Activated T-cell treated with anti-CD3 and anti-CD28 coated beads, Interleukin-2, amount 50 U/mL, for 4 hours (primary cell): ENCODE measurements at places on chromosomes 13 and 19.
A peak's percentile ranks its signal among the peaks of the same experiment; 100 is the strongest.

GRCh38 chr13:110405597-110406450, 98.7 kb downstream of the COL4A2 start:
- no peak for DNase-seq

GRCh38 chr19:23788411-23788810, 29.7 kb upstream of the ZNF681 start:
- DNase-seq, result no peak

GRCh38 chr19:45443462-45444317, 20.0 kb upstream of the ERCC1 start:
- no peak for DNase-seq

GRCh38 chr19:55678121-55678671, 3.2 kb downstream of the EPN1 start:
- DNase-seq, result no peak

- DNase-seq, result no peak
Measured at GRCh38 chr13:104975272-104975671, 1560.2 kb downstream of the EFNB2 start.

DNA sequence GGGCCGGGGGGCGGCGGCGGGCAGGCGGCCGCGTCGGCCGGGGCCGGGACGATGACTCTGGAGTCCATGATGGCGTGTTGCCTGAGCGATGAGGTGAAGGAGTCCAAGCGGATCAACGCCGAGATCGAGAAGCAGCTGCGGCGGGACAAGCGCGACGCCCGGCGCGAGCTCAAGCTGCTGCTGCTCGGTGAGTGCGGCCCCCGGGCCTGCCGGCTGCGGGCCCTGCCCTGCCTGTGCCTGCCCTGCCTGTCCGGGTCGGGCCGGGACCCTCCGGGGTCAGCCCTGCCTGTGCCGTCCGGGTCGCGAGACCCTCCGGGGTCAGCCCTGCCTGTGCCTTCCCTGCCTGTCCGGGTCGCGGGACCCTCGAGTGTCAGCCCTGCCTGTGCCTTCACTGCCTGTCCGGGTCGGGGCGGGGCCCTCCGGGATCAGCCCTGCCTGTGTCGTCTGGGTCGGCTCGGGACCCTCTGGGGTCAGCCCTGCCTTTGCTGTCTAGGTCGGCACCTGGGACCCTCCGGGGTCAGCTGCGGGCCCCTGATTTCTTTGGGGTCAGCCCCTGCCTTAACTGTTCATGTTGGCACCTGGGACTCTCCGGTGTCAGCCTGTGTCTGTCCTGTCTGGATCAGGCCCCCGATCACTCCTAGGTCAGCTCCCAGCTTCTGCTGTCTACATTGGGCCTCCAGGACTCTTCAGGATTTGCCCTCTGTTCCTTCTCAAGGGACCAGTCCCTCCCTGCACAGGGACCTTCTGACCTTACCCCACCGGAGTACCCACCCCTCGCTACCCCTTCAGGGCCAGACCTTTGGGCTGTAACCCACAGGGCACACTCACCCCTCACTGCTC, 659 bp downstream of the GNA11 start:
- peak; percentile 28 for DNase-seq

GRCh38 chr19:6685962-6686627, 16.1 kb upstream of the TNFSF14 start:
- no peak for DNase-seq

DNA sequence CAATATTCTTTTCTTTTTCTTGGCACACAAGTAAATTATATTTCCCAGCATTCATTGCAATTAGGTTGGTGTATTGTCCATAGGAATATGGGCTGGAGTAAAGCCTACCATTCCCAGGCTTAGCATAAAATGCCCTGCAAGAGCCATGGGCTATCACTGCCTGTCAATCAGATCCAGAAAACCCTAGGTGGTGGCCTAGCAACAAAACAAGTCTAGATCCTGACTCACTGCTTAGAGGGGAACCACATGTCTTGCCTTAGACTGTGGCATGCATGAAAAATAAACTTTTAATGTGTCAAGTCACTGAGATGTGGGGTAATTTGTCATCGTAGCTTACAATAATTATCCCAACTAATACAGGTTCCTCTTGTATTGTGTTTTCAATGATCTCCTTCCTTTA, 16.2 kb downstream of the SOX21 start:
- DNase-seq, result no peak

DNA sequence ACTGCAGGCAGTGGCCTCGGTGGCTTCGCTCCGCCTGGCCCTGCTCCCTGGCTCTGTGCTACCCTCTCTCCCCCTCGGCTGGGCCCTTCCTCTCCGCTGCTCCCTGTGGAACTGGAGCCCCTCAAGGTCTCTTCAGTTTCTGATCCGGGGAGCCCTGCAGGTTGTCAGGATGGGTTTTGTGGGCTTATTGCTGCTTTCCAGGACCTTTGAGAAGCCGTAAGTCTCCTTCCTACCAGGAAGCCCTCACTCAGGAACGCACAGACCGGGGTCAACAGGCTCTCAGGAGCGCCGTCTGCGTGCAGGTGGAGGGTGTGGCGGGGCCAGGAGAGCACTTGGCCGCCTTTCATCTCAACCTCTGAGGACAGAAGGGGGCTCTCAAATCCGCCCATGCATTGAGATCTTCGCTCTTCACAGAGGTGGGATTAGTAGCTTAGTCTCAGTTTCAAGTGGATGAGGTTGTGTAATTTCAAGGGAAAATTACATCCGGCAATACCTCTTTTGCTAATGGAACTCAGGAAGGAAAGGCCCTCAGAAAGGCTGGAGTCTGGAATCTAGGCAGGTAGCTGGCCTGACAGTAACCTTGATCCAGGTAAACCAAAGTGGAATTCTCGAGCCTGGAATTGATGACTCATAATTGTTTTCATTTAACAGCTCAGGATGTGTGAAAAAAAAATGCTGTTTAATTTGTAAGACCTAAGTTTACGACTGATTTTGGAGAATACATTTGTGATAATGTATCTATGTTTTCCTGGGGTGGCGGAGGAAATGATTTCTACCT, 102.0 kb downstream of the ATP11A start:
- DNase-seq, result no peak

DNA sequence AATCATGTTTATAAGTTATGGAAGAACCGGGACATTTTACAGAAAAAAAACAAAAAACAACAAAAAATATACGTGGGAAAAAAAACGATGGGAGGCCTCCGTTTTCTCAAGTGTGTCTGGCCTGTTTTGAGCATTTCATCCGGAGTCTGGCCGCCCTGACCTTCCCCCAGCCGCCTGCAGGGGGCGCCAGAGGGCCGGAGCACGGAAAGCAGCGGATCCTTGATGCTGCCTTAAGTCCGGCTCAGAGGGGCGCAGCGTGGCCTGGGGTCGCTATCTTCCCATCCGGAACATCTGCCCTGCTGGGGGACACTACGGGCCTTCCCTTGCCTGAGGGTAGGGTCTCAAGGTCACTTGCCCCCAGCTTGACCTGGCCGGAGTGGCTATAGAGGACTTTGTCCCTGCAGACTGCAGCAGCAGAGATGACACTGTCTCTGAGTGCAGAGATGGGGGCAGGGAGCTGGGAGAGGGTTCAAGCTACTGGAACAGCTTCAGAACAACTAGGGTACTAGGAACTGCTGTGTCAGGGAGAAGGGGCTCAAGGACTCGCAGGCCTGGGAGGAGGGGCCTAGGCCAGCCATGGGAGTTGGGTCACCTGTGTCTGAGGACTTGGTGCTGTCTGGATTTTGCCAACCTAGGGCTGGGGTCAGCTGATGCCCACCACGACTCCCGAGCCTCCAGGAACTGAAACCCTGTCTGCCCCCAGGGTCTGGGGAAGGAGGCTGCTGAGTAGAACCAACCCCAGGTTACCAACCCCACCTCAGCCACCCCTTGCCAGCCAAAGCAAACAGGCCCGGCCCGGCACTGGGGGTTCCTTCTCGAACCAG, 1.8 kb upstream of the APOE start:
- DNase-seq, result peak; percentile 74

- no peak for DNase-seq
Measured at GRCh38 chr19:50720181-50720920, 749 bp upstream of the SHANK1 start.

GRCh38 chr13:110232142-110232541, 74.8 kb downstream of the COL4A1 start:
- DNase-seq, result no peak

GRCh38 chr13:40126306-40127085, 471.0 kb downstream of the COG6 start:
- no peak for DNase-seq

GRCh38 chr19:1575323-1576241, 7.5 kb upstream of the MEX3D start:
- no peak for DNase-seq

DNA sequence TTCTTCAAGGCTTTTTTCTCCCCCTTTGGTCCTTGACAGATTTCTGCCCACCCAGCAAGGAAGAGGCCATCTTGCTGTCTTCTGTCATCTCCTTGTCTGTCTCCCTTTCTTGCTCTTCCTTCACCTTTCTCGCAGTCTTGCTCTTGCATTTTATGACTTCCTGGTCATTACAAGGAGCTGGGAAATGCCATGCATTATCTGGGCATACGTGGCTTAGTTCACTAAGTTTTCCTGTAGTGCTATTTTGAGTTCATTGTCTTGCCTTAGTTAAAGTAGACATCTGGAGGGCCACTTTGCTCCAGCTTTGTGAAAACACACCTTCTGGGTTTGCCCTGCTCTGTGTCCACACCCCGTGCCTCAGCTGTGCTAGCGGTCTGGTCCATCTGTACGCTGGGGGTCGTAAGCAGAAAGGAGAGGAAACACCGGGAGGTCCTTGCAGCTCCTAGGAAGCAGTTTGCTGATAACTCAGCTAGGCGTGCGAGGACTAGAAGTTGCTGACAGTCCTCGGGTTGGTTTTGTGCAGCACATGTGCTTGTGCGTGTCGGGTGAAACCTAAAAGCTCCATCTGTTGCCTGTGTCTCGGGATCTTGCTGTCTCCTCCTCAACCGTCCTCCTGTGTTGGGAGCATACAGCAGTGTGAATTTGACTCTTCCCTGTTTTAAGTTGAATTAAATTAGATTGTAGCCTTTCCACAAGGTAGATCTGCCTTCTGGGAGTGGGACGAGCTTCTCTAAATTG, 59.4 kb downstream of the ARHGEF7 start:
- DNase-seq, result no peak

- DNase-seq, result no peak
Measured at GRCh38 chr13:47017476-47017875, 120.6 kb upstream of the HTR2A start.

DNA sequence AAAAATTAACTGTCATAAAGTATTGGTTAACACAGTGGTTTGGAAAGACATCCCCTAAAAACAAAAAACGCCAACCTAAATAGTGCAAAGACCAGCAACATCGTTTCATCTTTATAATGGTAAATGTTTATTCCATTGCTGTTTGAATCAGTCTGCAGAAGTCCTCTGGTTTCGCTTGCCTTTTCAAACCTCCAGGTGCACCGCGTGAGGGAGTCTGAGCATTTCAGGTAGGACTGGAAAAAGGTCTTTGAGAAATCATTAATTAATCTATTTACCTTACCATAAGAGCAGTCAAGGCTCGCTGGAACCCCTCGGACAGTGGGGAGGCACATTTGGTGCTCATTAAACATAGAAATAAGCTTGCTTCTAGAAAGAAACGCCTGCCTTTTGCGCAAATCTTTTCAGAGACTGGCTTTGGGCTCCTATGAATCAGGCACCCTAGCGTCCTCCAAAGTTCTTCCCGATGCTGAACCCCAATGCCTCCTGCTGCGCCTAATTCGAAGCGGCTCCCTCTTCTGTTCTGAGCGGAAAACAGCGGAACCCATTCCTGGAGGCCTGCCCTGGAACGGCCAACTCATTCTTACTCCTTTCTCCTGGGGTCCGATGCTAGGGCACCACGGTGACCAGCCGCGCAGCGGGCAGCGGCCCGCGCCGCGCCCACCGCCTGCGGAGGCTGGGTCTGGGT, 951 bp upstream of the MTUS2 start:
- DNase-seq, result no peak

- no peak for DNase-seq
Measured at GRCh38 chr19:3310280-3310679, 56.1 kb upstream of the NFIC start.

DNA sequence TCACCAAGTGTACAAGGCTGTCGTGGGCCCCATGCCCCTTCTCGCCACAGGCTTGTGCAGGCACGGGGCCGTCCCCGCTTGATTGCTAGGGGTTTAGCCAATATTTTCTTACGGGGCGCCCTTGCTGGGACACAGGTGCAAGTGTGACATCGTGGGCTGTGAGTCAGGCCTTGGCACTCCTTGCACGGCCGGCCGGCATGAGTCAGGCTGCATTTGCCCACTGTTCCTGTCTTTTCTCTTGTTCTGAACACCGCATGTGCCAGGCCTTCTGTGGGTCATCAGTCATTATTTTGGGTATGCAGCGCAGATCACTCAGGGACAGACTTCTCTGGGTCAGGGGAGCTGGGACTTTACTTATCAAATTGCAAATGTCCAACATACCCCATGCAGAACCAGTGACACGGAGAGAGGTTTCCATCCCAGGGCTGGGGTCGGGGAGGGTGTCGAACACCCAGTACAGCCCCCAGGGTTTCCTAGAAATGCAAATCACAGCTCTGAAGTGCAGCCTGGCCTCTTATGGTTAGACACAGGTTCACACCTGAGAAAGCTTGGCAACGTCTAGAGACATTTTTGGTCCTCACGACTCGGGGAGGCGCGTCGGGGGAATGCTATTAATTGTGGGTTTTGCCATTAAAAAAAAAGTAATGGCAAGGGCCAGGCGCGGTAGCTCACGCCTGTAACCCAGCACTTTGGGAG, 22.5 kb upstream of the KLF2 start:
- no peak for DNase-seq

- DNase-seq, result no peak
Measured at GRCh38 chr13:81927347-81927746, 1586.4 kb upstream of the SPRY2 start.

- DNase-seq, result no peak
Measured at GRCh38 chr13:62280590-62280989, 864.9 kb upstream of the PCDH20 start.

DNA sequence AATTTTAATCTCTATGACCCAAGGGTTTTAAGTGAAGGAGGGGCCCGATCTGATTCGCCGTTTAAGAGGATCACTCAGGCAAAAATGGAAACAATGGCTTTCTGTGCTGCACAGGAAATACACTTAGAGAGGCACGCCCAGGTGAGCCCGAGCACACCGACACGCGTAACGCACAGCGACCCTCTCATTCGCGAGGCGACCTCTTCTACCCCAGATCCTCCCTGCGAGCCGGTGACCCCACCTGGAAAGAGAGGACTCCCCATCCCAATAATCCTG, 216 bp downstream of the SH2D3A start:
- no peak for DNase-seq

DNA sequence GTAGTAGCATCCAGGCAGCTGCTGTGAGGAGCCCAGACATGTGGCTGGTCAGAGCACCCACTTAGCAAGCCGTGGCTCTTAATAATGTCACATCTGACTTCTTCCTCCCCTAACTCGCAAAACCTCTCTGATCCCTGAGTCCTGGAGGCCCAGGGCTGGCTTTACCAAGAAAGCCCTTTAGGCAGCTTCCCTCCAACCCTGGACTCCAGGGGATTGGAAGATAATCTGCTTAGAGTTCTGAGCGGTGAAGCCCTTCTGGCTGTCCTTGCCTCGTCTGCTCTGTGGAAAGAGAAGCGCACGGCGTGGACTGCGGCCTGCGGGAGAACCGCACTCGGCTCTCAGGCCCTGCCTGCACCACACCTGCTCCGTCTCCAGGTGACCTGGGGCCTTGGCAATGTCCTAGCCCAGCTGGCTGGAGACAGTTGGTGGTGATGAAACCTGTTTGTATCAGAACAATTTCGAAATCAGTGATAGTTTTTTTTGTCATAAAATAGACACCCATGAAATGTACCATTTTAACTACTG, 64.5 kb upstream of the MCF2L start:
- DNase-seq, result no peak
